ENCODE measurements at places on chromosomes 2 and 18.

DNA sequence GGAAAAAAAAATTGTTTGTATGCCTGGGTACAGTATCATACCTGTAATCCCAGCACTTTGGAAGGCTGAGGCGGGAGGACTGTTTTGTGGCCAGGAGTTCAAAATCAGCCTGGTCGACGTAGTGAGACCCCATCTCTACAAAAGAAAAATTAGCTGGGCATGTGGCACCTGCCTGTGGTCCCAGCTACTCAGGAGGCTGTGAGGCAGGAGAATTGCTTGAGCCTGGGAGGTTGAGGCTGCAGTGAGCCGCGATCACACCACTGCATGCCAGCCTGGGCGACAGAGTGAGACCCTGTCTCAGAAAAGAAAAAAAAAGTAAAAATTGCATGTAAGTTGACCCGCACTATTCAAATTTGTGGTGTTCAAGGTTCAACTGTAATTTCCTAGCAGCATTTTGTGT, 32.9 kb downstream of the YIPF4 start:
- no peak for DNase-seq

DNA sequence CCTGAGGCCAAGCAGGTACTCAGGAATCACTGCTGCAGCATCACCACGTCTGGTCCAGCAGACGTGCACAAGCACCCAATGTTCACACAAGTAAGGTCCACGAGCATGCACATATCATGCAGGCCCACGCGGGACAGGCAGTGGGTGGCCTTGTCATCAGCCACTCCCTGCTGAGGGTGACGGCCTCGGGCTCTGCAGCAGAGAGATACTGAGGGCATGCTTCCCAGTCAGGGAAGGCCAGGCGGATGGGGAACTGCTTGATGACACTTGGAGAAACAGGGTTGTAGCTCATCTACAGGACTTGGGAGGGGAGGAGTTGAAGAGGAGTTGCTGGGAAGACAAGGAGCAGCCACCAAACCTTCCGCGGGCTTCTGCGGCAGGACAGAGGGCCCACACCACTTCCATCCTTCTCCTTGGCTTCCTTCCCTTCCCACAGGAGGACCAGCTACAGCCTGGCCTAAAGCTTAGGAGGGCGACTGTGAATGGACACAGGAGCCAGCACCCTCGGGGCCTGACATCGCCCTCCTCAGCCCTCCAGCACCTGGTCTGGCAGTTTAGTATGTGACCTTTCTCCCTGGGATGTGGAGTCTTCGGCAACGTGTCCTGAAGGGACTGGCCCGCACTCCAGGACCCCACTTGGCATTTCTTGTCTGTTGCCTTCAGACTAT, 15.2 kb downstream of the MFSD2B start:
- no peak for DNase-seq

DNA sequence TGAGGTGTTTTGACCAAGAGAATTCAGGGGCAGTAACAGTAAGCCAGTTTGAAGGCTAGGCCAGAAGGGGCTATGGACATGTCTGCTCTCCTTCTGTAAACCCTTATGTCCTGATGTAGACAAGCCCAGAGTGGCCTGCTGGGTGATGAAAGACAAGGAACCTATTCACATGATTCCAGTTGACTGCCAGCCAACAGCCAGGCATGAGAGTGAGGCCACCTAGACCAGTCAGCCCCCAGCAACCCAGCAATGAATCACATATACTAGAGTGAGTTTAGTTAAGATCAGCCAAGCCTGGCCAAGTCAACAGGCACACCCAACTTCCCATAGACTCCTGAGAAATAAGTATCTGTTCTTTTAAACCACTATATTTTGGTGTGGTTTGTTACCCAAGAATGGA, 1889.7 kb upstream of the CELF4 start:
- no peak for DNase-seq

DNA sequence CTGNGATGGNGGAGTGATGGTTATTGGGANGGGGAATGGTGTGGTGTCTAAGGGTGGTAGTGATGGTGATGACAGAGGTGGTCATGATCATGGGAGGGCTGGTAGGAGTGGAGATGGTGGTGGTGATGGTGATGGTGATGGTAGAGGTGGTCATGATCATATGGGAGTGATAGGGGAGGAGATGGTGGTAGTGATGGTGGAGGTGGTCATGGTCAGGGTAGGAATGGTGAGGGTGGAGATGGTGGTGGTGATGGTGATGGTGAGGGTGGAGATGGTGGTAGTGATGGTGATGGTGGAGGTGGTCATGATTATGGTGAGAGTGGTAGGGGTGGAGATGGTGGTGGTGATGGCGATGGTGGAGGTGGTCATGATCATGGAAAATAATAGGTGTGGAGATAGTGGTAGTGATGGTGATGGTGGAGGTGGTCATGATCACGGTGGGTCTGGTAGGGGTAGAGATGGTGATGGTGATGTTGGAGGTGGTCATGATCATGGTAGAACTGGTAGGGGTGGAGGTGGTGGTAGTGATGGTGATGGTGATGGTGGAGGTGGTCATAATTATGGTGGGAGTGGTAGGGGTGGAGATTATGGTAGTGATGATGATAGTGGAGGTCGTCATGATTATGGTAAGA, 83.7 kb downstream of the INPP5D start:
- no peak for DNase-seq

- no peak for DNase-seq
Observed at GRCh38 chr2:130346041-130346740, 3.5 kb downstream of the IMP4 start.

GRCh38 chr18:13629841-13630715, 96.3 kb downstream of the FAM210A start:
- peak; percentile 52 for DNase-seq

All from NCI-H146 (cell line).